Stimulated activated CD8-positive, alpha-beta memory T cell treated with anti-CD3 and anti-CD28 coated beads, Interleukin-7, amount 100 ng/mL, for 1 hour (primary cell): ENCODE measurements at places on chromosomes 5 and 9.

GRCh38 chr5:62649476-62650113 is 71.0 kb downstream of the LRRC70 start:
- DNase-seq, result no peak

DNA sequence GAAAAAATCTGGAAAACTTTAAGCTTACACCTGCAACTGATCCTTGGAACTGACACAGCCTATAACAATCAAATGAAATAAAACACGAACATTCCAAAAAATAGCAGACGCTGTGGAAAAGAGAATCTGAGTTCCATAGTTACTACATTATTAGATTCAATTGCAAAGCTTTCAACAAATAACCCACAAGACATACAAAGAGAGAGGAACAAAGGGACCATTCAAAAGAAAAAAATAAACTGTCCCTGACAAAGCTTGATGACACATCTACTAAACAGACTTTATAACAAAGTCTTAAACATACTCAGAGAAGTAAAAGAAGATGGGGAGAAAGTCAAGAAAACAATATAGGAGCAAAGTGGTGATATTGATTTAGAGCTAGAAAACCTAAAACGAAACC is 1123.6 kb downstream of the PTPRD start:
- DNase-seq, result no peak

DNA sequence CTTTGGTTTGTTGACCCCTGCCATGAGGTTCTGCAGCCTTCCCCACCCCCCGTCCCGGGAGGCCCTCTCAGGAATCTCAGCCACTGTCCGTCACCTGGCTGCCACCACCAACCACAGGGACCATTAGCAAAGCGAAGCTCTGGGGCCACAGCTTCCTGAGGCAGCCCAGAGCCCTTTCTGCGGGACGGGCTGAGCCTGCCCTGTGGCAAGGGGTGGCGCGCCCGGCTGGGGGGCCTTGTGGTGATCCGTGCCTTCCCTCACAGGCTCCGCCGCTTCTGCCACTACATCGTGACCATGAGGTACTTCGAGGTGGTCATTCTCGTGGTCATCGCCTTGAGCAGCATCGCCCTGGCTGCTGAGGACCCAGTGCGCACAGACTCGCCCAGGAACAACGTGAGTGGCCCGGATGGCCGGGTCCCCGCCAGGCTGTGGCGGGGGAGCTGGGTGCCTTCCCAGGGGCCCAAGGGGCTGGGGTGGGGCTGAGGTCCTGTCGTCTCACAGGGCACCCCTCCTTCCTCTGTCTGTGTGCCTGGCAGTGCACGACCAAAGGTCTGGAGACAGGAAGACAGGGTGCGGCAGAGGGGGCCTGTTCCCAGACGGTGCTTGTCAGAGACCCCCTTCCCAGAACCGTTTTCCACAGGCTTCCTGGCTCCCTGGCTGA is 169.2 kb downstream of the CACNA1B start:
- no peak for DNase-seq

DNA sequence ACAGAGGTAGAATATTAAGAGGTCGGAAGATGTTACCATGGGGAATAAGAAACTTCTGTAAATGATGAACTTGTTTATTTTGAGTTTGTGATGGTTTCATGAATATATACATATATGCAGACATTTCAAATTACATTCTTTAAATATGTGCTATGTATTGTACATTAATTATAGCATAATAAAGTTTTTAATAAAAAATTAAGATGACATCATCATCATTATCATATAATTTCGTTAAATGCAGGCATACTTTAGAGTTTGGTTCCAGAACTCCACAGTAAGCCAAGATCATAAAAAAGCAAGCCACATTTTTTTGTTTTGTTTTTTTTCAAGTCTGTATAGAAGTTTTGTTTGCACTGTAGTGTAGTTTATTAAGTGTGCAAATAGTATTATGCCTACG is 1403.5 kb downstream of the EFNA5 start:
- no peak for DNase-seq

DNA sequence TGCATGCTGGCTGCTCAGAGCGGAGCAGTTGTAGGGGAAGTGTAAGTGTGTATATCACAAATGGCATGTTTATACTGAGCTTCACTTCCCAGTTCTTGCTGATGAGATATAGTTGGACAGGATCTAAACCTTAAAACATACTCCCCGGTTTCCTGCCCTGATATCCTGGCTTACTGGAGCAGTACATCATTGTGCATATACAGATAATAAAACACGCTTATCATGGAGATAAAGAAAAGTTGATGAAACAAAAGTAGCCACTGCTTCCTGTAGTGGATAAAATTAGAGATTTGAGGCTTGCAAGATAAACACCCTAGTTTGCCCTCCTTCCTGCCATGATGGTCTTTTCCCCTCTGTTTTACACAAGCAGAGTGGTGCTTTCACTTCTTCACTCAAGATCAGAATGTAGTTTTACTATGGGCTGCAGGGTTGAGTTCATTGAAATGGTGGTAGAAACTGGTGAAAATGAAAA is 15.0 kb downstream of the NPR3 start:
- DNase-seq, result no peak

- DNase-seq, result no peak
Observed at GRCh38 chr9:126682113-126682810, 68.5 kb downstream of the LMX1B start.

DNA sequence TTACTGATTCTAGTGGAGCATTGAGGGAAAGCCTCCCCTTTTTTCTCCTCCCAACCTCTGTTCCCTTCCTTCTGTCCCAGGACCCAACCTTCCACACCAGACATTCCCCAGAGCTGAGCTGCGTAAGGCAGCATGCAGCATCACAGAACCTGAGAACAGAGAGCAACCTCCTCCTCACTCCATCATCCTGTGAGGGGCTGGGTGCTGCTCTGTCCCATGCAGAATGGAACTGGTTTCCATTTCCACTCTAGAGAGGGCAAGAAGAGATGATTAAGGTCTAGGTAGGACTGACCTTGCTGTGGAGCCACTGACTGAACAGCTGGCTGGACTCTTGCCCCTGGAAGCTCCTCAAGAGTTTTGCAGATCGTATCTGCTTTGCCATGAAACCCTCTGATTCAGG is 30.1 kb upstream of the IL7R start:
- DNase-seq, result no peak

DNA sequence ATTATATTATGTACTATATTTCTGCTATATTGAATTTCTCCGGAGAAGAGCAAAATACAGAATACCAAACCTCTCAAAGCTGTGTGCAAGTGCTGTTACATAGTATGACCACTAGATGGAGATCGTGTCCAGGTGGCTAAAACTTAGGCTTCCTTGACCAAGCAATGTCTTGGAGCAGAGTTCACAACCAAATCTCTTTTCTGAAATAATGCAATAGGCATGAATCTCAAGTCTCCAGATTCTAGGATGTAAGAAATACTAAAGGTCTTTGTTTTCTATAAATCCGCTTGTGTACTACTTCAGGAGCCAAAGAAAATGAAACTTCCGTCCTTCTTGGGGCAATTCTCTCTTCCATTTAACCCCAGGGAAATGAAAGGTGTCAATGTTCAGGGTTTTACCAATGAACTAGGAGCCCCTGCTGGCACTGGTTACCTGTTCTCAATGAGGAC is 181.5 kb upstream of the RAI14 start:
- DNase-seq, result no peak

GRCh38 chr9:110579034-110579861 is at the start of gene SVEP1:
Gene SVEP1 (minus strand): TSS chr9:110579741. CDS start chr9:110579543, 198 bp downstream.
- DNase-seq, result no peak

DNA sequence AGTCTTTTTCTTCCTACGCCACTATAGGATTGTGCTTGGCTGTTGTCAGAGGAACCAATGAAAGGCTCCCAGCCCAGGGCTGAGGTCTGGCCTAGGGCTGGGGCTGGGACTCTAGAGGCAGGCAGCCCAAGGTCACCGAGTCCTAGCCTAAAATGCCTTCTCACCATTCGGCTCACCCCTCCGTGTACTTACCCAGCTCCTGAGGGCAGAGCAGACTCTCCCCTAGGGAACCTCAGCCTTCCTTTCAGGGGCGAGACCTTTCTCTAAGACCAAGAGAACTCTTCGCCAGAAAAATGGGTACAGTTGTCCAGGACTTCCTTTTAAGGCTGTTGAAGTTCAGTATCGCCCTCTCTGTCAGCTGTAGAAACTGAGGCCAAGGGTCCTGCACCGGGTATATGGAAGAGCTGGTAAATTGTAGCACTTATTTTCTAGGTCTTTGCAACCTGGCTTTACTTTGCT is 1.7 kb upstream of the SPRY4 start:
- no peak for DNase-seq

DNA sequence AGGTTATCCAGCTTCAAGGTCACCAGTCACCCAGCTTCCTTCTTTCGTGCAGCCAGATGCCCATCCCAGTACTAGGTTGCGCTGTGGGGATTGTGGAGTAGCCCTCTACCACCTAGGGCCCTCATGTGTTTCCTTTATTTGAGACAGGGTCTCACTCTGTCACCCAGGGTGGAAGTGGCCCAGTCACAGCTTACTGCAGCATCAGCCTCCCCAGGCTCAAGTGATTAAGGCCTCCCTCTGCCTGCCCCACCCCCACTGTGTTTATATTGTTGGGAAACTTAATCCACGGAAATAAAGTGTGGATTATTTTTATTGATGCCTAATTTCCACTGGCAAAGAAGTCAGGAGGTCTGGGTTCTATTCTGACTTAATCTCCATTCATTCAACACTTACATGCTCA is 4.3 kb downstream of the IL17B start:
- no peak for DNase-seq

DNA sequence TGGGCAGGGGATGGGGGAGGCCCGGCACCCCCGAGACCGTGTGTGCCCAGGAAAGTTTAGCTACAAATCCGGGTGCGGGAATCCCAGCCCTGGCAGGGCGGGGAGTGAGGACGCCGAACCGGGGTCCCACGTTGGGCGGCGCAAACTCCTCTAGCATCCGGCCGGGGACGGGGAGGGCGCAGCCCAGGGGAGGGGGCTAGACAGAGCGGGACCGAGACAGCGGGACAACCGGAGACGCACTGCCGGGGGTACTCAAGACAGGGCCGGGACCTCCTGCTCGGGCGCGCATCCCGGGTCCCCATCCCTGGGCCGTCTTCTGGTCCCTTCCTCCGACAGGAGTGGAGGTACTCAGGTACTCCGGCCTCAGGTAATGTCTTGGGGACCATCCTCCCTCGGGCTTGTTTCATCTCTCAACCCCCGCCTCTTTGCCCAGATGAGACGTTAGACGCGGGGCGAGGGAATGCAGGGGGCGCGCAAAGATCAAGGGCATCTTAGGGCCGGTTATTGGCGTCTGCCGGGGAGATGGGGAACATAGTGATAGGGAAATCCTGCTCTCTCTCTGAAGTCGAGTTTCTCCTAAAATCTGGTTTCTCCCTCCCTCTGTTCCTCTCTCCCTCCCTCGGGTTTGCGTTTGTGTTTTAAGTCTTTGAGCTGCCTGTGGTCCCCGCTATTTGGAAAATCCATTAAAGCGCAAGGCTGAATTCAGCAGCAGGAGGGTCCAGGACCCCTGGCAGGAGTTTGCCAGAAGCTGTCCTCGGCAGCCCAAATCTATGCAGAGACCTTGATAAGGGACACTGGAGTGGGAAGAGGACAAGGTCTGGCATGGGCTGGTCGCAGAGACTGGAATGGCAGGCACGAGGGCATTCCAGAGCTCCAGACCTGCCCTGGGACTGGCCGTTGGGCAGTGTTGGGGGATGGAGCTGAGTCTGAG is 815 bp downstream of the PDZD2 start:
- no peak for DNase-seq

DNA sequence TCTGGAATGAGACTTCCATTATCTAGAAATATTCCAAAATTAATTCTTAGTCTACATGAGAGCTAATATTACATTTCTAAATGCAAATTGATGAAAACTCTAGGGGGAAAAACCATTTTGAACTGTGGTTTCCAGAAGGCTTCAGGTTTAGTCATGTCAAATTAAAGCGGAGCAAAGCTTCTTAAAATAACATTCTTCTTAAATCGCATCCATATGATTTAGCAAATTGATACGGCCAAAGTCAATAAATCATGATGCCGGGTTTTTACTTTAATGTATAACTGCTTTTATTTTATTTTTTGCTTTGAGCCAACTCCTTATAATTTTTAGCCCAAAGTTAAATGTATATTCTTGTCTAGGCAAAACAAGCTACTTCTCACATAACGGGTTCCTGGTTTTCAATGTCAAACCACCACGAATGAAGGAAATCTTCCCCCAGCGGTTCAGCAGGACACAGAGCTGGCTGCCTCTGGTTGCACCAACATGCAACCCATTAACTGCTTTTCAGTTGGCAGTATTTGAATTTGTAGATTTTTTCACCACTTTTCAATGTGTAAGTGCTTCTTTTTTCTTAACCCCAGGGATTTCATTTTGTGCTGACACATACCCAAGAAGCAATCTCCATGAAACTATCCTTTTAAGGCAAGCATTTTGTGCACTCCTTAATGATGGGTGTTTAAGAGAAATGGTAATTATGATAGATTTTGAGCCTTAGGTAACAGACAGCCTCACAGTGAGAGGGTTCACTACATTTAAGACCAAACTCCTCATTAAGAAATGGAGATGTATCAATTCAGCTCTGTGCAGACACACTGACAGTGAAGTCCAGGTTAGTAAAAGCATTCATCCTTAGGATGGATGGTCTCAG is 35.5 kb downstream of the EFNA5 start:
- no peak for DNase-seq

- DNase-seq, result no peak
Observed at GRCh38 chr9:137580209-137580953, 1.7 kb upstream of the DPH7 start.

- no peak for DNase-seq
Observed at GRCh38 chr5:54323495-54323894, 13.1 kb upstream of the ARL15 start.

DNA sequence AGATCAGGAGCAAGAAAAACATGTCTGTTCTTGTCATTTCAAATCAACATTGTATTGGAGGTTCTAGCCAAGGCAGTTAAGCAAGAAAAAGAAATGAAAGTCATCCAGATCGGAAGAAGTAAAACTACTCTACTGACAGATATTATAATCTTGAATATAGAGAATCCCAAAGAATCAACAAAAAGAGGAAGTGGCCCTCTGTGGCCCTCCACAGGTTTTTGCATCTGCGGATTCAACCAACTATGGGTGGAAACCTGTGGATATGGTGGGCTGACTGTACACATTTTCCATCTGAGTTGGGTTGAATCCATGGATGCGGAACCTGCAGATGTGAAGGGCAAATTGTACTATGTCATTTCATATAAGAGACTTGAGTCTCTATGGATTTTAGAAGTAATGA is 35.1 kb downstream of the GAS1 start:
- no peak for DNase-seq

GRCh38 chr5:62306896-62307689 is 1.1 kb downstream of the KIF2A start:
- peak; percentile 31 for DNase-seq

DNA sequence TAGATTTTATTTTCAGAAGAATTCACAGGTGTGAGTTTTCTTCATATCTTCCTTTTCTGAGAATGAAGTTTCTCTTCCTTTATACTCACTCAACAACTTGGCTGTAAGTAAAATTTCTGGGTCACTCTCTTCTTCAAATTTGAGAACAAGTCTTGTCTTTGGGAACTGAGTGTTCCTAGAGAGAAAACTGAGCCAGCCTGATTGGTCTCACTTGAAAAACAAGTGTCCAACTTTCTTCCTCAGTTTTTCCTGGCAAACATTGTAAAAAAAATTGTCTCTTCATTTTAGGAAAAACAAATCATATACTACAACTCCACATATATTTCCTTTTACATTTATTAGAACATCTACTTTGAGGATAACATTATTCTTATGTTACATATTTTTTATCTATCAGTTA is 156.1 kb upstream of the GHR start:
- no peak for DNase-seq
